ENCODE measurements at places on chromosomes 1 and 21.

DNA sequence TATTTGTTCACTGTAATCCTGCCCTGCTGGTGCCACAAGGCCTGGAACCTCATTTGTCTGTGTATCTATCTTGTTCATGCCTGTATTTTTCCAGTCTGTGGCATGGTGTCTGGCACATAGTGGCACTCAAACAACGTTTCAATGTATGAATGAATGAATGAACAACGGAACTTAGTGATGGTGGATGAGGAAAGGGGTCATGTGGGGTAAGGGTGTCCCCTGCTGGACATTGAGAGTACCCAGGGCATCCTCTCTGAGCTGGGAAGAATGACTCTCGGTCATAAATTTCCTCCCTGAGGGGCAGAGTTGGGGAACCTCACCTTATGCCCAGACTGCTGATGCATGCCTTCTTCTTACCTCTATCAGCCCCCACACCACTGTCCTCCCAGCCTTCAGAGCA lies 18.9 kb upstream of the ZNF683 start:
- no peak for DNase-seq

DNA sequence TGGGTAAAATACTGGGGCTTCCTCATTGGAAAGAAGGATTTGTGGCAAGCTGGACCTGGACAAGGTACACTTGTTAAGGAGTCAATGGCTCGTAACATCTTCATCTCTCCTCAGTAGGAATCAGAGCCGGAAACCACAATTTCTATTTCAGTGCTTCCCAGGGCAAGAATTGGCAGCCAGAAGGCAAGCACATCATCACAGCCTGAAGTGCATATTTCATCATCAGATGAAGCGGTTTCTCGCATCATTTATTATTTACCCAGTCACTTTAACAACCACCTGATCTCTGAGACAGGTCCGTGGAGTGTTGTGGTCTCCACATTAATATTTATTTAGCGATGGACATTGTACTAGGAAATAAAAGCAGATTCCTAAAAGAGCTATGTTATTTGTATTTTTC lies 55.0 kb downstream of the KCNJ15 start:
- DNase-seq: no peak

DNA sequence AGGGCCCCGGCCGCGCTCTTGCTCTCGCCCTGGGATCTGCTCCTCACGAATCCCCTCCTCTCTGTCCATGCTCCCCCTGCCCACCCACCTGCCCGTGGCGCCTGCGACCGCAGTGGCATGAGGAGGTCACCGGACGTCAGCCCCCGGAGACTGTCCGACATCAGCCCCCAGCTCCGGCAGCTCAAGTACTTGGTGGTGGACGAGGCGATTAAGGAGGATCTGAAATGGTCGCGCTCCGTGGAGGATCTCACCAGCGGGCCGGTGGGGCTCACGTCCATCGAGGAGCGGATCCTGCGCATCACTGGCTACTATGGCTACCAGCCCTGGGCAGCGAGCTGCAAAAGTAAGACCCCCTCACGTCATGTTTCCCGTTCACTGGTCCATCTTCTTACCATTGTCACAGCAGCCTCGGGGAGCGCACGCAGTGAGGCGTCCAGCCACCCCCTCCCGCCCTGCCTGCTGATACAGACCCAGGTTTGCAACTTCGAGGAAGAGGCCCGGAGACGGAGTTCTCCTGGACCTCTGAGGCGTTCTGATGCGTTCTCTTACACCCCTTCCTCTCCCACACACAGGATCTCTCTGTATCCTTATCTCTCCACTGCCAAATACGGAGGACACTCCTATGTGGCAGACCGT lies 1.1 kb downstream of the SLC35F3 start:
- no peak for DNase-seq

- no peak for DNase-seq
These were observed 163.5 kb upstream of the IVNS1ABP start for GRCh38 chr1:185480545-185480944.

GRCh38 chr1:3321559-3322449 lies 132.7 kb upstream of the ARHGEF16 start:
- DNase-seq: no peak
